ENCODE measurements at places on chromosomes 13 and 19. TPM values are rescaled to one million over a fixed set of nuclear protein-coding genes. Genes with fewer than 3 reads are reported as not detected.
A peak's percentile ranks its signal among the peaks of the same experiment; 100 is the strongest.

DNA sequence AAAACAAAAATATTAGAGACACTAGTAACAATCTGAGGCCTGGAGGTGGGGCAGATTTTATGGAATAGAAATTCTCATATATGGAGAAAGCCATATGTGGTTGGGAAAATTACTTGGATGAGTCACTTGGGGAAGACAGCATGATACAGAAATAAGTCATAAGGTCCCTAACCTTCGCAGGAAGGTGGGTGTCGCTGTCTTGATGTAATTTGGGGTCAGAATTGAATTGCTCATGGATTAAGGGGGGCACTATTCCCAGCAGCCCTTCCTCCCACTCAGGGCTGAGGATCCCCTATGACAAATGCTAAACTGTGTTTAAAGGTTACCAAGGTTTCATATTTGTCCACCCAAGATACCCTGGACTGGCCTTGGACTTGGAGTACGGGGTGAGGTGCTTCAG, 5.0 kb downstream of the RDH8 start:
- peaks cover 13% of the 10 kb centered on the region for H3K27me3 ChIP-seq
- H3K27ac ChIP-seq = no peak overlapping the region
- peaks cover 17% of the 10 kb centered on the region for H3K36me3 ChIP-seq
- no peak for DNase-seq
- no peaks in the 10 kb centered on the region for H3K4me1 ChIP-seq
- no peak overlapping the region for H3K4me3 ChIP-seq

DNA sequence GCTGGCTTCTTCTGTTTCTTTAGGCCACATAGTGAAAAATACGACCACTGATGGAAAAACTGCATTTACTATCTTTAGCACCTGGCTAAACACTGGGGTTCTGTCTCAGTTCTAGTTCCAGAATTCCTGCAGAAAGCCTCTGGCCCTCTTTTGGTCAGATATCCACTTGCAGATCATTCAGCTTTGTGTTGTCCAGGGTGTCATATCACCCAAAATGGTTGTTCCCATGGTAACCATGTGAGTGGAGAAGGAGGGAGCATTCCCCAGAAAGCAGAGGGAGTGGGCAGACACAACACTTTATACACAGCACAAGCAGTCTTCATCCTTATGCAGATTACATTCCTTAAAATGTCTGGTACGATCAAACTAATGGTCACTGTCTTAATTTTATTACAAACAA, 73.5 kb downstream of the CAB39L start:
- no peak for DNase-seq
- H3K4me3 ChIP-seq = no peak overlapping the region
- no peaks in the 10 kb centered on the region for H3K36me3 ChIP-seq
- H3K4me1 ChIP-seq = no peaks in the 10 kb centered on the region
- H3K27me3 ChIP-seq = no peaks in the 10 kb centered on the region

The SYT5 gene
- total RNA-seq = 0.54 TPM

GRCh38 chr13:89584058-89584620, 1763.3 kb upstream of the MIR17HG start:
- H3K36me3 ChIP-seq = no peaks in the 10 kb centered on the region
- DNase-seq = no peak
- no peak overlapping the region for H3K4me3 ChIP-seq

- DNase-seq = no peak
- H3K4me3 ChIP-seq = no peak within 1 kb of the TSS
- peaks cover 32% of the 10 kb centered on the region for H3K27me3 ChIP-seq
- no peaks in the 10 kb centered on the region for H3K4me1 ChIP-seq
Measured at GRCh38 chr19:3771906-3772455, at the start of gene RAX2. Gene RAX2 (minus strand): TSS chr19:3772228. CDS start chr19:3771742, 486 bp downstream.

The SBNO2 gene
- total RNA-seq = 97.8 TPM

- H3K27me3 ChIP-seq = no peaks in the 10 kb centered on the region
- no peaks in the 10 kb centered on the region for H3K4me1 ChIP-seq
- H3K27ac ChIP-seq = no peak overlapping the region
- no peak for DNase-seq
- no peak overlapping the region for H3K4me3 ChIP-seq
- H3K36me3 ChIP-seq = no peaks in the 10 kb centered on the region
Measured at GRCh38 chr13:112012016-112012704, 54.8 kb upstream of the SOX1 start.

The CRX gene
- not detected for total RNA-seq

GRCh38 chr13:26247011-26247410, 6.9 kb upstream of the CDK8 start:
- no peak for DNase-seq
- H3K36me3 ChIP-seq = no peaks in the 10 kb centered on the region
- H3K4me1 ChIP-seq = no peaks in the 10 kb centered on the region
- H3K27ac ChIP-seq = no peak overlapping the region

DNA sequence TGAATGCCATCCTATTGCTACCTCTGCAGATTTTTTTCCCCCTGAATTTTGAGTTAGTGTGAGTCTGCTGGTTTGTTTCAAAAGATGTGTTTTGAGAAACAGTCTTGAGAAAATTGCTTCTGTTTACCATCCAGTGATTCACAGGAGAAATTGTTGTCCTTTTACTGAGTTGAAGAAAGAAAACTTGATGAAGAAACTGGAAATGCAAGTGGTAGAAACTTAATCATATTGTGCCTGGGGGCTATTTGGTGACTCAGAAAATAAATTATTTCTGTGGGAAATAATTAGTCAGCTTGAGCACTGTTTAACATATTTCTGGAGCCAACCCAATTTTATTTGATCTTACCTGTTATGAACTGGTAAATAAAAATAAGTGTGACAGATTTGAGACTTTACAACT, 35.4 kb downstream of the PAN3 start:
- no peak overlapping the region for H3K4me3 ChIP-seq
- peak overlapping the region; percentile 75 for H3K27ac ChIP-seq
- peaks cover 10% of the 10 kb centered on the region for H3K36me3 ChIP-seq
- H3K27me3 ChIP-seq = no peaks in the 10 kb centered on the region

GRCh38 chr19:295687-296370, 4.6 kb upstream of the PLPP2 start:
- peaks cover 17% of the 10 kb centered on the region for H3K4me1 ChIP-seq
- H3K4me3 ChIP-seq = no peak overlapping the region
- H3K36me3 ChIP-seq = peaks cover 15% of the 10 kb centered on the region
- H3K27ac ChIP-seq = no peak overlapping the region

DNA sequence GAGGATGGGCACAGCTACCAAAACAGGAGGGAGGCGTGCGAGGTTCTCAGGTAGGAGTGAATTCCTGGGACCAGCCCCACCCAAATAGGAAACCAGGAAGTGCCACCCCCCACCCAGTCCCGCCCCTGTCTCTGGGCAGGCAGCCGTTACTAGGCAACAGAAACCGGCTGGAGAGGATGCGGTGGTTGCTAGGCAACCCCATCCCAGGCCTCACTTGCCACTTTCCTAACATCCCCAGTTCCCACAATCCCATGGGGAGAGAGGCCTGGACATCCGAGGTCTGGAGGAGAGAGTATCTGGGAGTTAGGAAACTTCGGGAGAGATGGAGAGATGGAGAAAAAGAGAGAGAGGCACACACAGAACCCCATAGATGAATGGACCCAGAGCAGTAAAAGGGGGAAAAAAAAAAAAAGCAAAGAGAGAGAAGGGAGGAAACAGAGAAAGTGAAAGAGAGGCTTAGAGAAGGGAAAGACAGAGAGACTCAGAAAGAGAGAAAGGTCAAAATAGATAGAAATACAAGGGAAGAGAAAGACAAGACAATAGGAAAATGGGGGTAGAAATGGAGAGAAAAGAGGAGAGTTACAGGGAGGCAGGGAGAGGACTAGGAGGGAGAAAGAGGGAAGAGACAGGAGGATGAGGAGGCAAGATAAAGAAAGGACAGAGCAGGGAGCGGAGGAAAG, 3.8 kb downstream of the GRIK5 start:
- no peak overlapping the region for H3K4me3 ChIP-seq
- H3K36me3 ChIP-seq = no peaks in the 10 kb centered on the region
- peak; percentile 60 for DNase-seq

DNA sequence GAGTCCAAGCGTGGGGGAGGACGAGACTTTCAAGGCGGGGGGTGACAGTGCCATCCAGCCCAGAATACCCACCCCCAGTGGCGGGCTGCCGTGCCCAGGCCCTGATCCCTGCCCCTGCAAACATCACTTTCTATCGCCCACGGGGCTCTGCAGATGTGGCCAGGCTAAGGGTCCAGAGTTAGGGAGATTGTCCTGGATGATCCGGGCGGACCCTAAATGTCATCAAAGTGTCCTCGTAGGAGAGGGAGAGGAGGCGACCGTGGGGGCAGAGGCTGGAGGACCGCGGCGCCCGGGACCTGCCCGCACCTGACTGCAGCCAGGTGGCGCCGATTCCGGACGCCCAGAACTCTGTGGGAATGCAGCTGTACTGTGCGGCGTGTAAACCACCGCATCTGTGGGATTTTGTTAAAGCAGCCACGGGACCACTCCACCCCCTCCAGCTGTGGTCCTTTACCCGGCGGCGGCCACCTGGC, 32.4 kb downstream of the GJA3 start:
- no peaks in the 10 kb centered on the region for H3K27me3 ChIP-seq
- H3K36me3 ChIP-seq = peaks cover 13% of the 10 kb centered on the region
- peaks cover 16% of the 10 kb centered on the region for H3K4me1 ChIP-seq
- peak overlapping the region; percentile 67 for H3K4me3 ChIP-seq
- peak overlapping the region; percentile 29 for H3K27ac ChIP-seq

DNA sequence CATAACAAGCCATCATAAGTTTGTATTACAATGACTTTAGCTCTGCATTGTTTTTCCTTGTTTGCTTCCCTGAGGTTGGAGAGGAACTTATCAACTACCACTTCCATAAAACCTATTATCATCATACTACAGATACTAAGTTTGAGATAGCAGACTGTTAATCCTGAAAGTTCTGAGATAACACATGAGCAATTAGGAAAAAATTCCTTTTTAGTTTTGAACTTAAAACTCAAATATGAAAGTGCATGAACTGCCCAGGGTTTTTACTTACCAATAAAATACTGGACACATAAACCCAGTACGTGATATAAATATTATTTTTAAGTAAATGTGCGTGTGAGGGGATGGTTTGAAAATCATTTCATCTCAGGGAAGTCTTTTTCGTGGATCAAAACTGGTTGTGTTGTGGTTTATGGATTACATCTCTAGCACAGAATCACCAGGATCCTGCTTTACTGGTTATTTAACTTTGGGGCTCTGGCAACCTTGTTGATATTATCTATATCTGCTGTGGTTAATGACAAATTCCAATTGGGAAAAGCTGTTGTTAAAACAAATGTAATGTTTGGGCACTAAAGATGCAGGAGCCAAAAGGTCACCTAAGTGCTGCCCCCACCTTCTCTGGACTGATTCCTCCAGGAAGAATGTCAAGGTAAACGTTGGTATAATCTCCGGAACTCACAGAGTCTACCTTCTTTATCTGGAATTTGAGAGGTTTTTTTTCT, 12.4 kb downstream of the CDX2 start:
- no peak overlapping the region for H3K4me3 ChIP-seq
- H3K36me3 ChIP-seq = peaks cover 19% of the 10 kb centered on the region
- no peaks in the 10 kb centered on the region for H3K27me3 ChIP-seq
- no peak for DNase-seq

The C19orf73 gene
- 2.0 TPM for total RNA-seq

The CCDC122 gene
- 6.2 TPM for total RNA-seq

DNA sequence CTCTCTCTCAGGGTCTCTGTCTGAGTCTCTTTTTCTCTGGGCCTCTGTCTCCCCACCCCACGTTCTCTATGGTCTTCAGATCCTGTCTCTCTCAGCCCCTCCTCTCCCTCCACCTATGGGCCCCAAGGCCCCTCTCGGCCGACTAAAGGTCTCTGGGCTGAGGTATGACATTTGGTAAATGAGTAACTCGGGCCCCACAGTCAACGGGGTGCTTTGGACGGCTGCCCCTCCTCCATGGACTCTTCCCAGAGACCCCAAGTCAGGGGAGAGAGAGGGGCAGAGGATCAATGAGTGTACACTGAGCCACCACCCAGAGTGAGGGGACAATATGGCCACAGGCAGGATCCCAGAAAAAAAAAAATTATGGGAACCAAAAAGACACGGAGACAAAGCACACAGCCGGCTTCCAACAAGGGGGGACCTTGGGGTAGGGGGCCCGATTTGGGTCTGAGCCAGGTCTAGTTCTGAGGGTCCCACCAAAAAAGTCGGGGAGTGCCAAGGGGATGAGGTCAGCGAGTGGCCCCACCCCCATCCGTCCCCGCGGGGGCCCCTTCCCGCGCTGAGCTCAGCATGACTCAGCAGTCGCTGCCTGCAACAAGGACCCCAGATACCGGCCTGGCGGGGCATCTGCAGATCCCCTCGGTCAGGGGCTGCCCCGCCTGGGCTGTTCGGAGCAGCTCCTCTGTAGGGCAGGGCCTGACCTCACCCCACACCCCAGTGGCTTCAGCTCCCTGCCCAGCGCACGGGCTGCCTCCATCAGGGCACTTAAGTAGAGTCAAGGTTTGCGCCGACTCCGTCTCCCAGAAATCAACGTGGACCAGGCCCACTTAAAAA, 1.5 kb upstream of the FTL start:
- H3K36me3 ChIP-seq = peaks cover 94% of the 10 kb centered on the region
- no peaks in the 10 kb centered on the region for H3K27me3 ChIP-seq
- H3K27ac ChIP-seq = peak overlapping the region; percentile 99
- H3K4me3 ChIP-seq = peak overlapping the region; percentile 98
- peak; percentile 75 for DNase-seq
- H3K4me1 ChIP-seq = peaks cover 50% of the 10 kb centered on the region

- H3K36me3 ChIP-seq = no peaks in the 10 kb centered on the region
- no peak for DNase-seq
- no peaks in the 10 kb centered on the region for H3K4me1 ChIP-seq
- H3K27me3 ChIP-seq = no peaks in the 10 kb centered on the region
Measured at GRCh38 chr13:78610381-78610883, 7.1 kb upstream of the POU4F1 start.

DNA sequence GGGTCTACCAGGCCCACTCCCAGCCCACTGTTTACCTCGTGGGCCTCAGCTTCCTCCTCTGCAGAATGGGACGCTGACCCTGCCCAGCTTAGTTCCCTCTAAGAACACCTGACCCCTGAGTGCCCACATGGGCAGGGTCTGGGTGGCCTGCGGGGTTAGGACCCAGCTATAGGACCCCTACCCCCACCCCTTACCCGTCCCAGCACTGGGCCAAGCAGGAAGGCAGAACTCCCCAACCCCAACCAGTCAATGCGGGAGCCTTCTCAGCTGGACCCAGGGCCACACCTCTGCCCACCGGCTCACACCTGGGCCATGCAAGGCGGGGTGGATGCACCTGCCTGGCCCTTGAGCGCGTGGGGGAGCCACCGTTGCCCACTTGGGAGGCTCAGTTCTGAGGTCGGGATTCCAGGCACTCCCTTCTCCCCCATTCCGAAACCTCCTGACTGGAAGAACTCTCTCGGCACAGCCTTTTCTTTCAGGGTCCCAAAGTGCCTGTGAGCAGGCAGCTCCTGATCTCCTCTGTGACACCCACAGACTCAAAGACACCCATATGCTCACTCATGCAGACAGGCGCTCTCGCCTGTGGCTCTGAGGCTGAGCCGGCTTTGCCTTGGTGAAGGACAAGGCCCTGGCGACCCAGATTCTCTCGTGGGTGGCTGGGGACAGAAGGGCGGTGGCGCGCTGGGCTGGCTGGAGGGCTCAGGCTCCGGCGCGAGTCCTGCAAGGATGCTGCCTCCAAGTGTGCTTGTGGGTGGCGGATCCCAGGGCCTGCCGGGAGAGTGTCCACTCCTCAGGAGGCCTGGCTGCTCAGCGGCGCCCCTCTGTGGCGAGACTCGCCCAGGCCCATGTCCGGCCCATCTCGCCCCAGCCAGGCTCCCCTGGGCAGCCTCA, 27.9 kb upstream of the PARP4 start:
- DNase-seq = peak; percentile 11
- H3K4me1 ChIP-seq = no peaks in the 10 kb centered on the region
- no peak overlapping the region for H3K27ac ChIP-seq
- H3K4me3 ChIP-seq = no peak overlapping the region
- H3K27me3 ChIP-seq = peaks cover 28% of the 10 kb centered on the region

The ZNF763 gene
- 2.0 TPM for total RNA-seq
